HTR-8/SVneo (cell line): ENCODE measurements at places on chromosomes 13 and 19.

- no peak for DNase-seq
Measured at GRCh38 chr13:28329395-28330158, 165.4 kb downstream of the FLT1 start.

- DNase-seq, result no peak
Measured at GRCh38 chr13:30776661-30777060, 41.3 kb downstream of the ALOX5AP start.

GRCh38 chr13:110353339-110353977 is 46.4 kb downstream of the COL4A2 start:
- DNase-seq, result no peak

DNA sequence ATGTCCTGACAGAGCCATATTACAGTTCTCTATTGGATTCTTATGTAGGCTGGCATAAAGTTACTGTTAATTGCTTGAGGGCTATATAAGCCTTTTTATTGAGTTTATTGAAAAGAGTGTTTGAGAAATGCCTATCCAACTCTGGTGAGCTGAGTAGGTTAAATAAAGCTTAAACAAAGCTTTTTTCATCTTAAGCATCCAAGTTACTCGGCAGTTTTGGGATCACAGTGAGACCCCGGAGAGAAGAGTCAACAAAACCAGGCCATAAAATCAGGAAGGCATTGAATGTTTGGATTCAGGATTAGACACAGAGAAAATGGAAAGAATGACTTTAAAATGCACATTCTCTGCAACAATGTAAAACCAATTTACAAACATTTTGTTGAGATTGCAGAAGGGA is 588.5 kb downstream of the DACH1 start:
- DNase-seq, result no peak

GRCh38 chr19:11140896-11141295 is 14.7 kb downstream of the SPC24 start:
- DNase-seq, result no peak

DNA sequence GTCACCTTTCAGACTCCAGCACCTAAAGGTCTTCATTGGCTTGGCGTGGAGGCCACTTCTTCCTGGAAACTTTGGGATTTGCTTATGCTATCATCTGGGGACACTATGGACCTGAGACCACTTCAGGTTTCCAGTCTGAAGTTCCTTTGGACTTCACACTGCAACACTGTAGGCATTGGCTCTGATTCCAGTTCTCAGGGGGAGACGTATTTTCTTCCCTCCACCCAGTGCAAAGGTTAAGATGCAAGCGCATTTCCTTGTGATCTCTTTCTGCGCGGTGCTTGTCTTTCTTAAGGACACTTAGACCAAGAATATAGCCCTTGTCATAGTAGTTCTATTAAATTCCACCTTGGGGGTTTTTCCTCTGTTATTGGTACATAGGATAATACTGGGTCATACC is 299.8 kb downstream of the TSHZ3 start:
- DNase-seq, result no peak

DNA sequence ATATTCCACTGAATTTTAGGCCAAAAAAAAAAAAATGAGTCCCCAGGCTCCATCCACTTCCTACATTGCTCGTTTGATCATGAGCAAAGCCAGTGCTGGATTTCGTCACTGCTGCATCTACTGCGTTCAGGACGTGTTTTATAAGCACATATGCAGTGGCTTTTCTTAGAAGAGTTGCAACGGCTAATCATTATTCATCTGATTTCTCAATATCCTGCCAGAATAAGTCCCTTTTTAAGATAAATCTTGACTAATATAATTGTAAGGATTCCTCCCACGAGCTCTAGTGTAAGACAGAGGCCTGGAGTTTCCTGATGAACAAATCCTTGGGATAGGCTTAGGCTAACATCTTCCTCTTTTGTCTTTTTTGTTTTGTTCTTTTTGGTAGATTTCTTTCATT is 19.5 kb downstream of the FAM124A start:
- no peak for DNase-seq

GRCh38 chr19:18329035-18329376 is 6.1 kb upstream of the LSM4 start:
- DNase-seq, result no peak

DNA sequence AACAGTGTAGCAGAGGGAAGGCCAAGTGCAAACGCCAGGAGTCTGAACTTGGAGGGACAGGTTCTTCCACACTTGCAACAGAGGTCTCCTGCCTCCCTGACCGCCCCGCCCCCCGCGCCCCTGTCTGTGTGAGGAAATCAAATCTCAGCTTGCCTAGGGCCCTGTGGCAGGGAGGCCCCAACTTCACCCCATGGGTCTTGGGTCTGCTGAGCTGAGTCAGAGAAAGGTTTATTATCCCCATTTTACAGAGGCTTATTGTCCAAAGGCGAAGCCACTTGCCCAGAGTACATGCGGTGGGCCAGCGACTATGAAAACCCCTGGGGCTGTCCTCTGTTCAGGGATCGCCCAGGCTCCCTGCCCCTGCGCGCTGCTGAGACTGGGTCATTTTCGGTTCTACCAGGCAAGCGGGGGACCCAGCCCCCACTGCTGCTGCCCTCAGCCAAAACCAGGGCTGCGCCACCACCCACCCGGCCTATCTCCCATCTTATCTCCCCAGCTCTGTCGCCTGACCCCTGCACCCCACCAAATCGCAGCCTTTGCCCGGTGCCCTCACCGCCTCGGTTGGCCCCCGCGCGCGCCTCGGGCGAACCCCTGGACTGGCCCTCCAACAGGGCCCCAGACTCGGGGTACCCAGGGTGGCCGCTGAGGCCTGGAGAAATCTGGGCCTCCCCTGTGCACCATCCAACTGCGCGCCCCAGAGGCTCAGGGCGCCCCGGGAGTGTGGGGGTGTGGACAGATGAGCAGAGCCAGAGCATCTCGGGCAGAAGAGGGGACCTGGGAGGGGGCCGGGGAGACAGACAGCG is 850 bp upstream of the CERS4 start:
- no peak for DNase-seq

- no peak for DNase-seq
Measured at GRCh38 chr13:101739382-101740178, 287.1 kb downstream of the ITGBL1 start.

GRCh38 chr13:98529171-98529570 is 47.7 kb downstream of the STK24 start:
- no peak for DNase-seq

- no peak for DNase-seq
Measured at GRCh38 chr13:33487575-33488243, 202.2 kb upstream of the STARD13 start.

DNA sequence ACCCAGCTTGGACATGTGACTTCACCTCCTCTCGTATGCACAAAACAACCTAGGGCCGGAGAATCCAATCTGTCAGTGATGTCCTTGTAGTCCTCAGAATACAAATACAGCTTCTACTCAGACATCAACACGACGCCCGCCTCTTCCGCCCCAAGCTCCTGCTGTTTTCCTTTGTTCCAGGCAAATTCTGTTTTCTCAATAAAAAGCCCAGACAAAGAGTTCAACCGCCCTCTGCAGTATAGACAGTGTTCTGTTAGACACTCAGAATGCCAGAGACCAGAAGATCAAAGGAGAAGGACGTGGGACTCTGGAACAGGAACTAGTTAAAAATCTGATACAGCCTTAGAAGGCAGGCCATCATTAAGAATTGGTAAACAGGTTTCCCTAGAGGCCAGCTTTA is 42.0 kb upstream of the GGACT start:
- no peak for DNase-seq

GRCh38 chr13:76216729-76217128 is 580.6 kb downstream of the LMO7 start:
- no peak for DNase-seq

- no peak for DNase-seq
Measured at GRCh38 chr13:29858667-29859066, 8.2 kb upstream of the UBL3 start.

DNA sequence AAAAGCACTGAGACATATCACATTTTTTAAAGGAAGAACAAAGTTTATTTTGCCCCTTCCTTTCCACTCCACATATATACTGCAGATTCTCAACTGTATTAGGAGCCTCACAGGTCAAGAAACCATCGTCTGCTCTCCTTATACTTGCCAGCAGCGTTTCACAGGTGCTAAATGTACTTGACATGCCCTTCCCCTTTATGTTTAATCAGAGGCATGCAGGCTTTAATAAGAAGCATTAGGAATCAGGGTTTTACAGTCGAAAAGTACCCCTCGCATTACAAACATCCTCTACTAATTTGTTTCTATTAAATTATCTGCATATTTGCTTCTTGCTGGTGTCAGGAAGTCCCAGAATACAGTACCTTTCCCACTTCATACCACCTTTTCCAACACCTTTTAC is 3.7 kb upstream of the RAP2A start:
- no peak for DNase-seq

GRCh38 chr13:51767100-51767499 is 36.9 kb downstream of the DHRS12 start:
- no peak for DNase-seq

GRCh38 chr19:52734331-52734892 is 432 bp downstream of the ZNF611 start:
- DNase-seq, result no peak
